ENCODE measurements at places on chromosomes 7 and 10. TPM values are rescaled to one million over a fixed set of nuclear protein-coding genes. Genes with fewer than 3 reads are reported as not detected.

Gene SEPTIN7
- 190 TPM for total RNA-seq

Gene KCND2
- 1.3 TPM for total RNA-seq

Gene LANCL2
- total RNA-seq = 12.9 TPM

Gene MMD2
- total RNA-seq = not detected

Gene TCF7L2
- 15.5 TPM for total RNA-seq

Gene LYZL2
- total RNA-seq = not detected

Gene LAMB4
- 0.24 TPM for total RNA-seq

Gene MINDY4
- total RNA-seq = 5.4 TPM

Gene FOXP2
- total RNA-seq = 0.68 TPM

Gene GNAT3
- not detected for total RNA-seq

Gene ASB10
- not detected for total RNA-seq

Gene SYT15
- not detected for total RNA-seq

Gene SEPHS1
- total RNA-seq = 45.8 TPM

Gene CTNNA3
- total RNA-seq = not detected

Gene PCLO
- total RNA-seq = 1.4 TPM

Gene NEBL
- 0.44 TPM for total RNA-seq

Gene GSAP
- total RNA-seq = 2.7 TPM

Gene GBF1
- 53.8 TPM for total RNA-seq

Gene CHAT
- not detected for total RNA-seq

Gene CTAGE6
- 0.88 TPM for total RNA-seq

Gene HK1
- total RNA-seq = 133 TPM

Gene UCMA
- not detected for total RNA-seq

Gene SERPINE1
- total RNA-seq = 5,219 TPM

Gene FAM241B
- 1.8 TPM for total RNA-seq

Gene WDR86
- 1.5 TPM for total RNA-seq

Gene FGL2
- not detected for total RNA-seq

Gene MBLAC1
- 2.3 TPM for total RNA-seq

Gene GDF10
- not detected for total RNA-seq

Gene NME8
- not detected for total RNA-seq

Gene DGKB
- 0.29 TPM for total RNA-seq

Gene NKX2-3
- total RNA-seq = not detected

Gene SH2B2
- total RNA-seq = 5.5 TPM

Gene VIPR2
- total RNA-seq = not detected

Gene PALS2
- total RNA-seq = 4.6 TPM

Gene SPDYE6
- not detected for total RNA-seq

Gene OR6B1
- not detected for total RNA-seq

Gene CASTOR2
- 21.3 TPM for total RNA-seq

Gene CFTR
- not detected for total RNA-seq

Gene GOLGA7B
- total RNA-seq = not detected

Gene GRK5
- total RNA-seq = 54.7 TPM

Gene CUZD1
- 0.35 TPM for total RNA-seq

Gene ASZ1
- not detected for total RNA-seq

Gene HOXA4
- total RNA-seq = 6.8 TPM

Gene GARS1
- 142 TPM for total RNA-seq

Gene COL13A1
- total RNA-seq = 20.1 TPM

Gene GDF2
- not detected for total RNA-seq

Gene KLF6
- 126 TPM for total RNA-seq

Gene PDZD7
- total RNA-seq = 1.2 TPM

Gene TBC1D12
- 12.9 TPM for total RNA-seq

Gene OR6V1
- total RNA-seq = not detected

Gene IFIT5
- total RNA-seq = 14.3 TPM

Gene INA
- 4.3 TPM for total RNA-seq

Gene KLHL7
- total RNA-seq = 32.0 TPM

Gene ARPC1B
- 602 TPM for total RNA-seq

Gene PTPN20
- total RNA-seq = 0.39 TPM

Gene GIMAP2
- total RNA-seq = 31.6 TPM

Gene ADIRF
- 40.6 TPM for total RNA-seq

Gene LRRC4
- total RNA-seq = 1.3 TPM

Data from glomerular endothelial cell (primary cell).